Erythroblast (primary cell): ENCODE measurements at places on chromosomes 12 and 14.

DNA sequence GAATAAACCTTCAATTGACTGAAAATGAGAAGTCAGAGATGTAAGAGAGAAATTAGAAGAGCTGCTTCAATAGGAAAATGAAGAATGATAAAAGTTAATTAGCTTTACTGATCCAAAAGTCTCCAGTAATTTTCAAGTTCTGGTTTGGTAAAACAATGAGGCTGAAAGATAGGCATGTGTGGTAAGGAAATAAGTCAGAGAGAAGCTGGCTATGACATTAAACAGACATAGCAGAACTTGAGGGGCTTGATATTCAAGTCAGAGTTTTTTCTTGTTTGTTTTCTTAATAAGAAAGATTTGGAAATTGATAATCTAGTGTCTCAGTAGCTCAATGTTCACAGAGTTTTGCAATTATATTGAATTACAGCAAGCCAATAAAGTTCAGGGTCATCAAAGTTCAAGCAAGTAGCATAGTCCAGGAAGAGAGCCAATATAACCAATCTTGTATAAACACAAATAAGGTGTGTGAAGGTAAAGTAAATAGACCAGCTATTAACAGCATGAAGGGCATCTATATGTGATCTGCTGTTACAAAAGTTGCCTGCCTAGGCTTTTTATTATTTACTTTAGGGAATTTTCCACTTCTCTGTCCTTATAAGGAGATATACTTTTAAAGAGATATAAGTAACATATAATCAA, 1111.5 kb downstream of the TRHDE start:
- DNase-seq: no peak

GRCh38 chr14:74981833-74982232, 20.9 kb upstream of the EIF2B2 start:
- no peak for DNase-seq

DNA sequence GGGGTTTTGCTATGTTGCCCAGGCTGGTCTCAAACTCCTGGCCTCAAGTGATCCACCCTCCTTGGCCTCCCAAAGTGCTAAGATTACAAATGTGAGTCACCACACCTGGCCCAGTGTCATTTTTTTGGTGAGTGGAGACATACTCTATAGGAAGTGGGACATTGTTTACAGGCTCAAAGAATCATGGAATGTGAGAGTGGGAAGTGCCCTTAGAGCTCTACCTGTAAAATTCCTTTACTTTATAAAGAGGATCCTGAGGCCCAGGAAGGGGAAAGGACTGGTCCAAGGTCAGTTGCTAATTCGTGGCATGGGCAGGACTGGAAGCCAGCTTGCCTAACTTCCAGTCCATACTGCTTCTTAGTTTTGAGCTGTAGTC, 8.7 kb upstream of the ADCK1 start:
- no peak for DNase-seq

DNA sequence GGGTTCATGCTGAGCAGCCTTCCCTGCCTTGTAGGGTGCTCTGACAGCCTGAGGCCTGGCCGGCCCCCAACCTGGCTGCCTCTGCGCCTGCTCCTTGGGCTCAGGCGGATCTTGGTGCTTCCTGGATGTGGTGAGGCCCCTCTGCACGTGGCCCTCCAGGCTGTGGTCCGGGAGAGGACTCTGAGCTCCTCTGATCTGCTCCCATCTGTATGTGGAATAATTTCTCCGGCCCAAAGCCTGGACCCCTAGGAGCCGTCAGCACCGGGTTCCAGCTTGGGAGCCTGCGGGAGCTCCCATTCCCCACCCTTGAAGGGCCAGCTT, 21.3 kb upstream of the EIF2B2 start:
- DNase-seq: no peak

DNA sequence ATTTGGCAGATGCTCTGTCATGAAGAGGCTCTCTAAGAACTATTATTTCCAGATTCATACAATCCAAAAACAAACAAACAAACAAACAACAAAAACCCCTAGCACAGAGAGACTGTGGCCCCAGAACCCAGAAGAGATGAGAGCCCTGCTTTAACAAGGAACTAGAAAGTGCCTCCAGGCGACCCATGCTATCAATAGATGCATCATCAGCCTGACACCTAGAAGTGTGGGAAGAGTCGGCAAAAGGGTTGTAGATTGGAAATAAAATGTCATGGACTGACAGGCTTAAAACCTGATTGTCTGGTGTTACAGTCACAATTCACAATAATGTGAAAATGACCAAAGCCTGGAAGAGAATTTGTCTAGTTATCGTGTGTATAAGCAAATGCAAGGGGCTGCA, 50.6 kb upstream of the FLRT2 start:
- DNase-seq: no peak

- DNase-seq: no peak
Measured at GRCh38 chr14:87073880-87074570, 919.0 kb downstream of the GALC start.

GRCh38 chr14:69500736-69501135, 16.2 kb downstream of the PLEKHD1 start:
- DNase-seq: no peak

- peak; percentile 70 for DNase-seq
Measured at GRCh38 chr12:7748852-7749251, 1.7 kb upstream of the CLEC4C start.

DNA sequence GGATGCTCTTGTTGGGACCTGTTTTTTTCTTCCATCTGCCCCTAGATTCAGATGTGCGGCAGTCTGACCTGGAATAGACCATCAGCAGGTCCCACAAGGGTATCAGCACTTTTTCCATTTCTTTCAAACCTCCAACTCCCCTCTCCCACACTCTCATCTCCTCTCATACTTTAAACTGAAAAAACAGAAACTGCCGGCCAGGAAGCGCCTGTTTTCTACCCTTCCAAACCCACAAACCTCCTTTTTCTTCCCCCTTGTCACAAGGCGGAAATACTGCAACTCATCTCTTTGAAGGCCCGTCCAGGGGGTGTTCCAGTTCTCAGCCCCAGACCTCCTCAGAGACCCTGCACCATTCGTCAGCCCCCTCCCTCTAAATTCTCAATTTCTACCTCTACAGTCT, 62.5 kb upstream of the FKBP4 start:
- no peak for DNase-seq

DNA sequence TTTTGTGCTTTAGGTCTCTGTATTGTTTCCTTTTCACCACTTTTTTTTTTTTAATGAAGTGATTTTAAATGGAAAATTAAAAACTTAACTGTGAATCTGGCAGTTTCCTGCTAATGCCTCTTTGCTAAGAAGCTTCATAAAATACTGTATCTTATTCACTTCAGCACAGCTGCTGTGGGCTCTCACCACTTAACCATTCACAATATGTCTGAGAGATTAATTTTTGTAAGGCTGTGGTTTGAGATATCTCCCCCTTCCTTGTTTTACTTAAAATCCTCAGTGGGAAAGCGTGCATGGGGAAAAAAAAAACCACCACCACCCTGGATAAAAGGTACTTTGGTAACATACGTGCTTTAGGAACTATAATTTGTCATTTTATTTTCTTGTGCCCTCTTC, 115.9 kb downstream of the ETV6 start:
- DNase-seq: no peak

DNA sequence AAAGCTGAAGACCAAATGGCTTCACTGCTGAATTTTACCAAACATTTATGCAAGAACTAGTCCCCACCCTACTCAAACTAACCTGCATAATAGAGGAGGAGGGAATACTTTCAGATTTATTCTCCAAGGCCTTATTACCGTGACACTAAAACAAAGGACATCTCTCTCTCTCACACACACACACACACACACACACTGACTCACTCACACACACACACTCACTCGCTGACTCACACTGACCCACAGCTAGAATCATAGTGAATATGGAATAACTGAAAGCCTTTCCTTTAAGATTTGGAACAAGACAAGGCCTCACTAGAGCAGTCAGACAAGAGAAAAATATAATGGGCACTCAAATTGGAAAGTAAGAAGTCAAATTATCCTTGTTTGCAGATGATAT, 1014.1 kb downstream of the TMTC2 start:
- DNase-seq: no peak

DNA sequence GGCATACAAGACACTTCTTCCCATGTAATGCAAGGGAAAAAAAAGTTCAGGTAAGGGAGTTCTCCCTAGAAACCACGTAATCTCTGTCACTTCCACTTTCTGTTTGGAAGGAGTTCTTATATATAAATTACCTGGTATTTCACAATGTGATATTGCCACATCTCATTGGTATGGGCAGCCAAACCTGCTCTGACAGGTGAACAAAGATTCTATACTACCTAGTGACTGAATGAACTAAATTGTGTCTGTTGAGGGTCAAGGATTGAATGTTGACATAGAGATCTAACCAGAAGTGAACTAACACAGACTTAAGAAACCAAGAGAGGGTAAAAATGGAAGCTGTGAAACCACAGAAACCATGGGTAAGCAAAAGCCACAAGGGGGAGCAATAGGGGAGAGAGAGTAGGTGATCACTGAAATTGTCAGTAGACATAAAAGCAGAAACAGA, 161.3 kb downstream of the RPL10L start:
- peak; percentile 40 for DNase-seq

GRCh38 chr12:46402451-46402850, 29.9 kb upstream of the SLC38A2 start:
- no peak for DNase-seq

DNA sequence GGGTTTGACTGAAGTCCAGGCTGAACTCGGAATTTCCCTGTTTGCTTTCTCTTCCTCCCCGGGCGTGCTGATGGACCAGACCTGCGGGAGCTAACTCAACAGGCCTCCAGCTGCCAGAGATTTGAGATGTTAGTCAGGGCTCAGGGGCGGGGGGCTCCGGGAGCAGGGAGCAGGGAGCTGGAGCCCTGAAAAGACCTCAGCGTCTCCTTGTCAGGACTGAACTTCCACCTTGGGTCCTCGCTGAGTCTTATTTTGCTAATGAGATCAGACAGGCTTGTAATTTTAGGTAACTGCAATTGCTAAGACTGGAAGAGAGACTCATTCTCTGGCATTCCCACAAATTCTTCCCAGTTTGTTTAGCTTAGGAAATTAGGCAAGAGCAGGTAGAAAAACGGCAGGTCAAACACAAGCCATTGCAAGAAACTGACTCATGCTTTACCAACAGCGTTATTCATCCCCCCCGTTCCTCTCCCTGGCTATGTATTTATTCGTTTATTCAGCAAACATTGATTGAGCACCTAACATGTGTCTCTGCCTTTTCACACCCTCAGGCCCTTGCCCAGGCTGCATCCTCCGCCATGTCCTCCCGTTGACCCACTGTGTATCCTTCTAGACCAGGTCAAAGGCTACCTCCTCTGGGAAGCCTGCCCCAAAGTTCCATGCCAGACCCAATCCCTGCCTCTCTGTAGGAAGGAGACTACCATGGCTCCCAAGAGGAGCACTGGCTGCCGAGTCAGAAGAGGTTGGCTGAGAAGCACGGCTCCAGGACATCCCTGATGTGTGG, 80.4 kb upstream of the DIO3 start:
- DNase-seq: no peak

GRCh38 chr14:78530078-78530477, 359.9 kb downstream of the NRXN3 start:
- peak; percentile 30 for DNase-seq

- DNase-seq: no peak
Measured at GRCh38 chr12:128644664-128645296, 179.0 kb downstream of the SLC15A4 start.

GRCh38 chr12:61781021-61781581, 479.1 kb upstream of the USP15 start:
- no peak for DNase-seq

- no peak for DNase-seq
Measured at GRCh38 chr12:92183575-92183974, 37.9 kb upstream of the BTG1 start.

GRCh38 chr12:79662046-79662811, 28.5 kb downstream of the PAWR start:
- no peak for DNase-seq

DNA sequence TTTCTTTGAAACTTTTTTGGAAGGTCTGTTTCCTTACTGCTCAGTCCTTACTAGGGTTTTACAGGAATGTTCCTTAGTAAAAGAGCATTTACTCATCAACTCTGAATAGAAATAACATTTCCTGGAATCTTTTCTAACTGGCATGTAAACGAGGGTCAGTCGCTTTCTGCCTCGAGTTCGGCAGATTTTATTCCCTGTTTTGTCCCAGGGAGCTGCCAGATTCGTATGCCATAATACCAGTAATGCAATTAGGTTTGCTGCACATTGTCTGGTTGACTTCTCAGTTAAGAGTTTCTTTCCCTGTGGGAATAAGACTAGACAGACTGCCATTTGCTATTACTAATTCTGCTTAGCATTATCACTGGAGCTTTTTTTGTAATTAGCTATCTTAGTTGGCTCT, 91.9 kb downstream of the VRK1 start:
- DNase-seq: no peak

DNA sequence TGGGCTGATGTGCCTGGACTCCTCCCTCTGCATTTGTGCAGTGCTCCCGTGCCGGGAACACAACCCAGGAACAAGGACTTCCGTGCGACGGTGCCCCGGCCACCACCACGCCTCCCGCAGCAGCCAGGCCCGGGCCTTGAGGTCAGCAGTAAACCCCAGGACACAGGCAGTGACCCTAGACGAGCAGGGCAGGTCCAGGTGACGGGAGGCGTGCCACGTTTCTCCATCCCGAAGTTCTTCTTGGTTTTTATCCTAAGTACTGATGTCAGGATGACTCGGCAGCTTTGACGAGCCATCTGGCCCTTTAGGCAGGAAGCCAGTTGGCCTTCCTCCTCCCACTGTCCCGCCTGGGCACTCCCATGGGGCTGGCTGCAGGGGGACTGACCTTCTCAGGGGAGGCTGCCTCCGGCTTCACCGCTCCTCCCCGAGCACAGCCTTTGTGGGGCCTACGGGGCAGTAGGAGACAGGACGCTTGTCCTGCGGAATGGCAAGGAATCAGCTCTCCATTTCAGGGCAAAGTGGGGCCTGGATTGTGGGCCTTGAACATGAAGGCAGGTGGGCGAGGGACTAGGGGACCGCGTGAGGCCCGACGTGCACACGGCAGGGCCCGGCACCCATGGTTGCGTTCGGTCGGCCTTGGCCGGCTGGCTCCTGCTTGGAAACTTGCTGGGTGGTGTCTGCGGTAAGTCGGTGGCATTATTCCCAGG, 94.1 kb downstream of the FBXL14 start:
- DNase-seq: peak; percentile 50

DNA sequence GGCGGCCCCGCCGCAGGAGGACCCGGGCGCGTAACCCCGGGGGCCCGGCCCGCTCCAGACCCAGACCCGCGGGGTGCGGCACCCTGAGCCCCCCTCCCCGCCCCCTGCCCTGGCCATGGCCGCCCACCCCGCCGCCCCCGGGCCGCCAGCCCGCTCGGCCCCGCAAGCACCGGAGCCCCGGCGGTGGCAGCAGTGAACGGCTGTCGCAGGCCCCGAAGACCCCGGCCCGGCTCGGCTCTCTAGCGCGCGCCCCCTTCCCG, 221 bp downstream of the MARCHF9 start:
- DNase-seq: no peak

DNA sequence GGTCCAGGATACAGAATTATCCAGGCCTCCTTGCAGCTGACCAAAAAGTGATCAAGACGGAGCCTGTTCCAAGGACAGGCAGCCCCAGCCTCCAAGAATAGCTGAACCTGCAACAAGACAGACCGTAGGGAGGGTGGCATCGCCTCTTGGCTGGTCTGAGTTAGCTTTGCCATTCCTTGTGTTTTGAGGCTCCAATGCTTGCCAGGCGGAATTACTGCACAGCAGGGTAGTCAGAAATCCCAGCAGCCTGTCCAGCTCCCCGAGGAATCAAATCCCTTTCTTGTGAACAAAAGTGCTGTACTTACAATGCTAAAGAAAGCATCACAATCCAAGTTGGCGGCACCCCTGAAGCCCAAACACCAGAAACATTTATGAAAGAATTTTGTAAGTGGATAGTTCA, 246.9 kb downstream of the TMEM132C start:
- DNase-seq: no peak
